ENCODE measurements at places on chromosomes 12 and 14.
A peak's percentile ranks its signal among the peaks of the same experiment; 100 is the strongest.

GRCh38 chr12:130478786-130479185, 141.1 kb downstream of the PIWIL1 start:
- no peak for DNase-seq

DNA sequence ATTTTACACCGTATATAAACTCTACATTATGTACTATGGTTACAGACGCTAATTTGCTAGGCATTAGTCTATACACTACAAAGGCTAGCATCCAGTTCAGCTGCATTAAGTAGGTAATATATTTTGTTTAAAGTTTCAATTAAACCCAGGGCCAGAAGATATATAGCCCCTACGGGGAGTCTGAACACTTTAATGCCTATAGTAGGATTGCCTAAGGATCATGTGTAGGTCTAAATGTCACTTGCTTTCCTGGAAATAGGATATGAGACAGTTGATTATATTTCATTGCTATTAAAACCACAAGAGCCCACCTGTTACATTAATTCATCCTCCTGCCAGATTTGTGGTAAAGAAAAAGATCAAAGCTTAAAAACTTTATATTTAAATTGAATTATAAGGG, 286.9 kb downstream of the TMTC2 start:
- DNase-seq: no peak

DNA sequence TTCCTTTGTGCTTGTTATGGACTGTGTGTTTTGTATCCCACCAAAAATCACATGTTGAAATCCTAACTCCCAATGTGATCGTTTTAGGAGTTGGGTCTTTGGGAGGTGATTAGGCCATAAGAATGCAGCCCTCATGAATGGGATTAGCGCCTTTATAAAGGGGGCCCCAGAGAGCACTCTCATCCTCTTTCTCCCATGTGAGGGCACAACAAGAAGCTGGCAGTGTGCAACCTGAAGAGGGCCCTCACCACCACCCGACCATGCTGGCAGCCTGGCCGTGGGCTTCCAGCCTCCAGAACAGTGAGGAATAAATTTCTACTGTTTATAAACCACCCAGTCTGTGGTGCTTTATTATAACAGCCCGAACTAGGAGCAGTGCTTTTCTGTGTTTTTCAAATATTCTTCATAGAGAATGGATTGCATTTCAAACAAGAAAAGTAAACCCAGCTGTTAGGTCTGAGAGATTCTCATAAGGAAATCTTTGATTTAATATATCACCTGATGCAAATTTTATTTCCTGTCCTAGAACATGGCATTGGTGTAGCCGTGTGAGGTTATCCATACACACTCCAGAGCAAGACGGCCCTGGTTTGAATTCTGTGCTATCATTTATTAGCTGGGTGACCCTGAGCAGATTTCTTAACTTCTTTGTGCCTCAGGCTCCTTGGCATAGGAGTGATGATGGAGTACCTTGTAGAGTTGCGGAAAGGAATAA, 27.8 kb downstream of the HSPB8 start:
- no peak for DNase-seq

- no peak for DNase-seq
Observed at GRCh38 chr12:77019920-77020319, 45.4 kb downstream of the E2F7 start.

DNA sequence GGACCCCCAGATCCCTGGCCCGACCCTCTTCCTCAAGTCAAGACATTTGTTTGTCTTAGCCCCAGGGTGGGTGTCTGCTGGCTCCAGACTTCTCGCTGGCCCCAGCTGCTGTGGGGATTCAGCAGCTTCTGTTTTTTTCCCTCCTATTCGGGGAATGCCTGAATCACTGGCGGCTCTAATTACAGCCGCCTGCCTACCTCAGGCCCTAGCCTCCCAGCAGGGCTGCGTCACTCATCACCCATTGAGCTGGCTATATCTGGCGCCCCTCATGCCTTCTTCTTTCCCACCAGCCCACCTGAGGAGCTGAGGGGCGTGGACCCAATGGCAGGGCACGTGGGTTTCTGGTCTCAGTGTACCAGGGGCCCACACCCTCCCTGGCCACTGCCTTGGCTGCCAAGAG, 10.1 kb downstream of the KRT80 start:
- no peak for DNase-seq

- DNase-seq: no peak
Observed at GRCh38 chr14:24692382-24693352, 58.7 kb upstream of the GZMB start.

- peak; percentile 34 for DNase-seq
Observed at GRCh38 chr12:61810486-61810885, 449.7 kb upstream of the USP15 start.

DNA sequence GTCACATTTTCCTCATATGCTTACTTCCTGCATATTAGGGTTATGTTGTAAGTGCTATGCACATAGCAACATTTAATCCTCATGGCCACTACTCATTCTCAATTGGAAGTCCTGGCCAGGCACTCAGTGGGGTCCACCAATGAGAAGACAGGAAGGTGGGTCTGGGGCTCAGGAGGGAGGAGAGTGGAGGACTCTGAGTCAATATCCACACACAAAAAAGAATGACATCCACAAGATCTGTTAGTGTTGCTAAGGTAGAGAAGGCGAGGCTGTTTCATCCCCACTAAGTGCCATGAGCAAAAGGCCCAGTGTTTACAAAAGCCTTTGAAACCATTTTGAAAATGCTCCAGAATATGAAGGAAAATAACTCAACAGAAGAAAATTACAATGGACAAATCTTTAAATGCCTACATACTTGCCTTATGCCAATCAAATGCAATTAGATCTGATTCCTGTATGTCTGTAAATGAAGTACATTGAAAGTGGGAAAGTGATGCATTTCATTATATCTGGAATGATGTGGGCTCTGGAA, 53.9 kb downstream of the EID3 start:
- DNase-seq: peak; percentile 3

GRCh38 chr12:54033980-54034784, 1.3 kb downstream of the HOXC5 start:
- DNase-seq: no peak

- DNase-seq: no peak
Observed at GRCh38 chr14:33948145-33948868, 2.6 kb downstream of the EGLN3 start.

DNA sequence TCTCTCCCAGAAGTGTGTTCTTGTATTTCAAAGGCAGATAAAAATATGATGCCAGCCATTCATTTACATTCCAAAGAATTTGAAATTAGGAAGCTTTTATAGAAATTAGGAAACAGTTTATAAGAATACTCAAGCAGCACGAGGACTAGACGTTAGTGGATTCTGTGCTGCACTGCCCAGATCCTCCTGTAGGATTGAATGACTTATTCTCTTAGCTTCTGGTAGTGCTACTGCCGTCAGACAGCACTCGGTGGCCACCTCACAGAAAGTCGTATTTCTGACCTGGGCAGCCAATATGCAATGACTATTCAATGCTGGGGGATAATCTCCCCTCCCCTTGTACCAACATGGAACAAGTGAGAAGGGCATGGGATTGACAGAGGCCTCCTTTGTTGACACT, 326.4 kb downstream of the RPL10L start:
- DNase-seq: no peak

DNA sequence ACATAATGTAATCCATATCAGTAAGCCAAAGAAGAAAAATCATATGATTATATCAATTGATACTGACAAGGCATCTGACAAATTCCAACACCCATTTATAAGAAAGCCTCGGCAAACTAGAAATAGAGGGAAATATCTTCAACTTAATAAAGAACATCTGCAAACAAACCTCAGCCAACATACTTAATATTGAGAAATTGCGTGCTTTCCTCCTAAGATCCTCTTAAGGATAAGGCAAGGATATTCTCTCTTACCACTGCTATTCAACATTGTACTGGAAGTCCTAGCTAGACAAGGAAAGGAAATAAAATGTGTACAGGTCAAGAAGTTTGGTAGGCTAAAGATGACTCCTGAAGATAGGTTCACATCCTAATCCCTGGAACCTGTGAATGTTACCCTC, 115.9 kb downstream of the DERA start:
- no peak for DNase-seq

DNA sequence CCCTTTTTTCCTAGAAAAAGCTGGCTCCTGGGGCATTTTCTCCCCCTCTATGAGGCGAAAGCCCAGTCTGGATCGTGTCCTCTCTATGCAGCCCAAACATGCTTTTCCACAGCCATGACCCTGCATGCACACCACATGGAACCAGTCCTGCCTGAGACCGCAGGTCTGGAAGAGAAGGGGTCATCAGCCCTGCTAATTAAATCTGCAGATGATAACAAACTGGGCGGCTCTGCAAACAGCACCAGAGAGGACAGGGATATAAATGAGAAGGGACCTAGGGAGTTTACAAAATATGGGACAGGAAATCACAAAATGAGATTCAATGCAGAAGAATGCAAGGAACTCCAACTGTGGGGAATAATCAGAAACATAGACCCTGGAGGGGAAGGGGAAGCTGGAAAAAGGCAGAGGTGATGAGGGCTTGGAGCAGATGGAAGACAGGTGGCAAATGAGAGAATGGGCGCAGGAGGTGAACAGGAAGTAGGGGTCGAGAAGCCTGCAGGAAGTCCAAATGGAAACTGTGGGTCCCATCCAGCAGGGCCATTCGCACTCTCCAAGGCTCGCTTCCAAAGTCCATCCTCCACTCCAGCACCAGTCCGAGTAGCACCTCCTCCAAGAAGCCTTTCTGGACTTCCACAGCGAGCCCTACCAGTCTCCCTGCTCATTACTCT, 76.3 kb downstream of the ANO2 start:
- no peak for DNase-seq

DNA sequence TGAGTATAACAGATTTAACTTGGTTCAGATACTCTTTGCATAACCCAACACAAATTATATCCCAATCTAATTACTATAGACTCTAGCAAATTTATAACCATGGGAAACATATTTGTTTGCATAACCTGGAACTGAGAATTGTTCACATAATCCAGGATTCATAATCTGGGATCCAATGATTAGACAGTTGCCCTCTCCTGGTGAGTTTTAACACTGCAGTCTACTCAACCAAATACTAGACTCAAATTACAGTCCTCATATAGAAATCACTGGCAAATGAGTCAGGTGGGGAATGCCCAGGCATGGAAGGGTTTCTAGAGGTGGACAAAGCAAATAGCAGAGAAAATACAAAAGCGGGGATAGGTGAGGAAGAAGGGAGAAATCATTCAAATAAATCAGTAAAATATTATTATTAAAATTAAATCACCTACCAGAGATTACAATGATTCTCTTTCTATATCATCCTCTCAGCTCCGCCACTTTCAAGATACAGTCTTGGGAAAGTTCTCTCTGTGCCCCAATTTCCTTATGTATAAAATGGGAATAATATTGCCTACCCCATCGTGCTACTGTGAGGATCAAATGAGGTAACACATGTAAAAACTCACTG, 9.4 kb downstream of the GCH1 start:
- peak; percentile 57 for DNase-seq

- no peak for DNase-seq
Observed at GRCh38 chr14:93028724-93029076, 87.0 kb downstream of the ITPK1 start.

DNA sequence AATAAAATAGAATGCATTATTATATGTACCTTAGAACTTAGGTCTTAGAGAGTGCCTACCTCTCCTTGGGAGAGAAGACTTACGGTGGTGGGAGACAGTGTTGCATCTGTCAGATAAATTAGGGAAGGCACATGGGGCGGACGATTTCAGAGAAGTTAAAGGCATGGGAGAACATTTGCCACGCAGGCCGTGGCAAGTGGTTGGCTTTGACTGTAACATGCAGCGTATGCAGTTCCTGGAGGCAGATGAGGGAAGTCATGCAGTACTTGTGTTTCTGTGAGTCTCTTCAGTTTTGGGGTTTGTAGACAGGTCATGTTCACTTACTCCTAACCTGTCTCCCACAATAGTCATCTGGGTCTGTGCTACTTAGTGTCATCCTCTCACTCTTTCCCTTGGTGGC, 43.6 kb downstream of the ETV6 start:
- no peak for DNase-seq

- DNase-seq: no peak
Observed at GRCh38 chr12:12661086-12661856, 34.7 kb downstream of the GPR19 start.

- DNase-seq: no peak
Observed at GRCh38 chr14:72673179-72673578, 220.7 kb downstream of the DPF3 start.

- DNase-seq: no peak
Observed at GRCh38 chr14:20969336-20969735, 14.0 kb downstream of the RNASE2 start.

GRCh38 chr12:42582498-42582897, 7.0 kb downstream of the PRICKLE1 start:
- DNase-seq: no peak

GRCh38 chr14:104953896-104954656, 24.1 kb downstream of the AHNAK2 start:
- DNase-seq: no peak

GRCh38 chr12:107622001-107622400, 63.6 kb upstream of the PWP1 start:
- peak; percentile 64 for DNase-seq

DNA sequence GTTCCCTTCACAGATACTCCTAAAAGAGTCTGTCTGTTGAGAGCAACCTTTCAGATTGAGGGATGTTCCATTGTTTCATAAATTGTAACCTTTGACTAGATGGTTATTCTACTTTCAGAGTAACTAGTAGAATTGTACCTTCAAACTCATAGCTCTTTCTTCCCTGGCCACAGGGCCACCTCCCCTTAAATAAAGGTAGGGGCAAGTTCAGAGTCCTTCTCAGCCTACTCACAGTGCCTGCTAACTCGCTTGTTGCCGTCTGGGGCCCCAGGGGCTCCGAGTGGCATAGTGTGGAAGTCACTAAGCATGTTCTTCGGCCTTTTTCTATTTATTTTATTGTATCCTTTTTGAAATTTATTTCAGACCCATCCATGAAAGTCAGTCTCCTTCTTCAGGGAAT, 250.4 kb downstream of the ALX1 start:
- no peak for DNase-seq

- DNase-seq: no peak
Observed at GRCh38 chr12:78698747-78699146, 165.8 kb upstream of the SYT1 start.

DNA sequence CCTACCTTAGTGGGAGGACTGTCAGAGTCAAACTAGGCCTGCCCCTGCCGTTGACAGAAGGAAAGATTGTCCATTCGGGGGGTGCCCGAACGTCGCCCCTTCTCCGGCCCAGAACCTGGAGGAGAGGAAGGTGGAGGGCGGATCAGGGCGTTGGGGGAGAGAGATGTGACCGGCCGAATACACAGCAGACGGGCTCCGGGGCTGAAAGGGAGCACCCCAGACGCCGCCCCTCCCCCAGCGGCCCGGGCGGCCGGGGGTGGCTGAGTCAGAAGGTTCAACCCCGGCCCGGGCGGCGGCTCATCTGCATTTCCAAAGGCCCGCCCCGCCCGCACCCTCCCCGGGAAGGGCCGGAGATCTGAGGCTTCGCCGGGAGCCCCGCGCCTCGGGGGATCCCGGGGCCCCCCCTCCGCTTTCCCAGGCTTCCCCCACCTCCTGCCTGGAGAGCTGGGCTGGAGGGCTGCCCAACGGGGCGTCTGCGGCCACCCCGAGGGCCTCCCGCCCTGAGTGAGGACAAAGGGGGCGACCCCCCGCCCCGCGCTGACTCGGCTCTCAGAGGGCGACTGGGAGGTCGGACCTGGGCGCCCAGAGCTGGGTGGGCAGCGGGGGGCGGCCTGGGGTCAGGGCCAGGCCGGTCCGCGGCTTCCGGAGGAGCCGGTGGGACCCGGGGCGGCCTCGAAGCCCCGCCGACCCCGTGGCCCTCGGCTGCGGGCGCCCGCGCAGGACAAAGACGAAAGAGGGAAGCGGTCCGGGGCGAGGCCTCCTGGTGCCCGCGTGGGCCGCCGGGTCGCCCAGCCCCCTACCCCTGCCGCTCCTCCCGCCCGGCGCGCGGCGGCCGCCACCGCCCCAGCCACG, 3.7 kb upstream of the SETD1B start:
- peak; percentile 86 for DNase-seq

All from OCI-M1 (cell line).